ENCODE measurements at places on chromosomes 5 and 9.
A peak's percentile ranks its signal among the peaks of the same experiment; 100 is the strongest.

DNA sequence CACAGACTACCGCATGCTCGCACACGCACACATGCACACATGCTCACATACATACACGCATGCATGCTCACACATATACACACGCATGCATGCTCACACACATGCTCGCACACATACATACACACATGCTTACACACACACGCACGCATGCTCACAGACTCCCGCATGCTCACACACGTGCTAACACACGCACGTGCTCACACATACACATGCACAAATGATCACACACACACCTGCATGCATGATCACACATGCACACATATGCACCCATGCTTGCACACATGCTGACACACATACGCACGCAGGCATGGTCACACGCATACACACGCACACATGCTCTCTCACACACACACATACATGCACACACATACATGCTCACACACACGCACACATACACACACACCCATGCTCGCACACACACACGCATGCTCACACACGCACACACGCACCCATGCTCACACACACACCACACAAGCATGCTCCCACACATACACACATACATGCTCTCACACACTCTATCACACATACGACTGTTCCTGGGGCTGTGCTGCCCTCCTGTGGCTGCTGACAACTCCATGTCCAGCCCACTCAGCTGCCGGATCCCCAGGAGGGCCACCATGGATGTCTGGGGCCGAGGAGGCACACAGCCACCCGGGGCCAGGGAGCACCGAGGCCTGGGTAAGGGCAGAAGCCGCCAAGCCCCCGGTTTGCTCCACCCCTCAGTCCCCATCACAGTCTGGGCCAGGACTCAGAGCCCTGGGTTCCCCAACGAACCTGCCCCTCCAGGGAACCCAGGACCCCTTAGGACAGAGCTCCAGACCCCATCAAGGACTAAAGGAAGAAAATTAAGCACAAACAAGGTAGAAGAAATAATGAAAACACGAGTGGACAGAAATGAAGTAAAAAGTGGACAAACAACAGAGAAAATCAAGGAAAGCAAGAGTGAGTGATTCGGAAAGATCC is 31.4 kb upstream of the EGFL7 start:
- H3K27me3 ChIP-seq, result no peaks in the 10 kb centered on the region
- H3K4me1 ChIP-seq, result peaks cover 27% of the 10 kb centered on the region
- no peaks in the 10 kb centered on the region for H3K36me3 ChIP-seq
- no peak overlapping the region for H3K4me3 ChIP-seq

- H3K27ac ChIP-seq, result no peak overlapping the region
- H3K4me3 ChIP-seq, result no peak overlapping the region
- no peak for DNase-seq
- H3K27me3 ChIP-seq, result no peaks in the 10 kb centered on the region
- peaks cover 4% of the 10 kb centered on the region for H3K4me1 ChIP-seq
- peaks cover 5% of the 10 kb centered on the region for H3K36me3 ChIP-seq
Observed at GRCh38 chr5:177070536-177071191, 16.1 kb upstream of the FGFR4 start.

DNA sequence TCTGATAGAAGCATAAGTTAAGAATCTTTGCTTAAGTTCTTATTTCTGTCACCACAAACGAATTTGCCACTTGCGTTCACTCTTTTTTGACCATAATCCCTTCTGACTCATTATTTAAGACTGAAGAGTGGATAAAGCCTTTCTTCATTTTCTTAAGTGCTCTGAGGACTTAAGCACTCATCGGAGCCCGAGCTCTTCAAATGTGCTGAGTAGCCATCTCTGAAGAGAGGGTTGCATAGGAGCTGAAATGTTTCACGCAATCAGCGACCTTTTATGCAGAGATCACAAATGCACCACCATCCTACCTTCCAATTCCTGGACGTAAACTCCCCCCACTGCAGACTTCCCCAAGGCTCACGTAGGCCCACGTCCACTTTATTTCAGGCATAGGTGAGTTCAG is 699.2 kb downstream of the IRX1 start:
- no peaks in the 10 kb centered on the region for H3K27me3 ChIP-seq
- no peak overlapping the region for H3K27ac ChIP-seq
- H3K4me1 ChIP-seq, result no peaks in the 10 kb centered on the region
- no peak overlapping the region for H3K4me3 ChIP-seq

- H3K4me1 ChIP-seq, result peaks cover 46% of the 10 kb centered on the region
- no peaks in the 10 kb centered on the region for H3K36me3 ChIP-seq
- no peak overlapping the region for H3K27ac ChIP-seq
- H3K4me3 ChIP-seq, result peak overlapping the region; percentile 60
- DNase-seq, result no peak
Observed at GRCh38 chr5:55231919-55232270, 1.5 kb downstream of the CCNO start.

- peaks cover 26% of the 10 kb centered on the region for H3K4me1 ChIP-seq
- peaks cover 4% of the 10 kb centered on the region for H3K36me3 ChIP-seq
- no peaks in the 10 kb centered on the region for H3K27me3 ChIP-seq
- no peak overlapping the region for H3K27ac ChIP-seq
- H3K4me3 ChIP-seq, result no peak overlapping the region
Observed at GRCh38 chr9:4604678-4605095, 57.4 kb upstream of the PLPP6 start.

GRCh38 chr5:78232163-78232562 is 62.3 kb downstream of the AP3B1 start:
- no peak overlapping the region for H3K27ac ChIP-seq
- no peaks in the 10 kb centered on the region for H3K4me1 ChIP-seq
- no peaks in the 10 kb centered on the region for H3K27me3 ChIP-seq
- peaks cover 7% of the 10 kb centered on the region for H3K36me3 ChIP-seq
- DNase-seq, result no peak

DNA sequence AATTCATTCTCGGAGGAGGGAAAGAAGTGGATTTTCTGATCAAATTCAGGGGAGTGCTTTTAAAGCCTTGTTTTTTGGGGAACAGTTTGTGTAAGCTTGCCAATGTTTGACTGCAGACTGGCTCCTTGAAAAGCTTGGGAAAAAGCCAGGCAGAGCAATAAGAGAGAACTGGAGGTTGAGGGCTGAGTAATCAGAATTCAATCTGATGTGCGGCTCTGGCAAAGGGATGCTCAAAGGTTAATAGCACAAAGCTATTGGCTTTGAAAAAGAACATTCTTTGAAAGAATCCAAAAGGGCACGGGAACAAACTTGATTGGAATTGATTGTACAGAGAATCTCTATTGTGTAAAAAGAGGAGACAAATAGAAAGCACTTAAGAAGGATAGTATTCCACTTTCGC is 279.3 kb downstream of the YTHDC2 start:
- no peaks in the 10 kb centered on the region for H3K27me3 ChIP-seq
- no peaks in the 10 kb centered on the region for H3K36me3 ChIP-seq
- no peaks in the 10 kb centered on the region for H3K4me1 ChIP-seq
- no peak for DNase-seq
- no peak overlapping the region for H3K4me3 ChIP-seq
- H3K27ac ChIP-seq, result no peak overlapping the region
